ENCODE measurements at places on chromosomes 6 and 20.
A peak's percentile ranks its signal among the peaks of the same experiment; 100 is the strongest.

GRCh38 chr6:2197984-2198383 is 47.4 kb downstream of the GMDS start:
- no peak for DNase-seq

GRCh38 chr6:20412682-20413073 is 11.0 kb downstream of the E2F3 start:
- DNase-seq: no peak

- peak; percentile 45 for DNase-seq
Observed at GRCh38 chr6:49336514-49337131, 126.4 kb downstream of the MMUT start.

- no peak for DNase-seq
Observed at GRCh38 chr20:11907621-11908020, 10.1 kb upstream of the BTBD3 start.

DNA sequence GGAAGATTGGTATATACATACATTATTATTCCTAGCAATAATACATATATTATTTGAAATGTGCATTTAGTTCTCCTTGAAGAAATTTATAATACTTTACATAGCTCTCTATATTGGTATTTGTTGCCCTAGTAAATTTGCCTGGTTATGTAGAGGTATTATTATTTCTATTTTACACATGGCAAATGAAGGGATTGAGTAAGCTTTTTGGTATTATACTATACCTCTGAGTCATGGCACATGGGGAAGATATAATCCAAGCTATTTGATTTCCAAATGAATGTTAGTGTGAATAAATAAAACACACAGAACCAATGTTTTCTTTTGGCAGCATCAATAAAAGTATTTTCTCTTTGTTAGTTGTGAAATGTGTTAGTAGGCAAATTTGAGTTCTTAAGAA is 409.6 kb upstream of the SLC35B3 start:
- no peak for DNase-seq

- DNase-seq: no peak
Observed at GRCh38 chr6:149995971-149996370, 29.4 kb downstream of the RAET1L start.

GRCh38 chr20:33839591-33839990 is 28.4 kb downstream of the CHMP4B start:
- no peak for DNase-seq

- no peak for DNase-seq
Observed at GRCh38 chr6:56827908-56828649, 126.8 kb upstream of the BEND6 start.

Data from keratinocyte (primary cell).